Foreskin keratinocyte (primary cell): ENCODE measurements at places on chromosomes 2 and 18. TPM values are rescaled to one million over a fixed set of nuclear protein-coding genes. Genes with fewer than 3 reads are reported as not detected.

- no peak for DNase-seq
Observed at GRCh38 chr2:3617198-3617890, 22.4 kb downstream of the COLEC11 start.

DNA sequence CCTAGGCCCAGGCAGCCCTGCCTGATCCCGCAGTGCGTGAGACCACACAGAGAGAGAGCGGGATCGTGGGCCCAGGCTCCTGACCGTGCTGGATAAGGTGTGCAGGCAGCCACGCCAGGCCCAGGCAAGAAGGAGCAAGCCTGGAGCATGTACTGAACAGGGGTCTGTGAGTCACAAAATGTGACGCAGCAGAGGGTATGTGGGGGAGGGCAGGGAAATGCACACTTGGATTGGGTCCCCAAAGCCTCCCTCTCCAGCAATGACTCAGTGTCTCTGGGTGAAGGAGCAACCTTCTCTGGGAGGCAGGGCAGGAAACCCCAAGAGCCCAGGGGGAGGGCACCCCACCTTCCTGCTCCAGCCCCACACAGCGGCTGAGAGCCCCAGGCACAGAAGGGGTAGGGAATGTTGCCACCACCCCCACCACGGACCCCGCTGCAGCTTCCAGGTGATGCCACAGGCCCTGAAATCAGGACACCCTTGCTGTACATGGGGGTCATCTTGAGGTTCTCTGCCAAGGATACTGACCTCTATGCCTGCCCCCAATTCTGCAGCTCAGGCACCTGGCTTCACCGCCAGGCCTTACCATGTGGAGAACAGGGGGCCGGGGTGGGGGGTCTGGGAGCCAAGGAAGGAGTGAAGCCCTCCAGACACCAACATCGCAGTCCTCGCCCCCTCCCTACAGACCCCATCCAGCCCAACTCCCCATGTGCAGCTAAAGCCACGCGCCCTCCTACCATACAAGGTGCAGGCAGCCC, 1.3 kb upstream of the GPC1 start:
- DNase-seq, result peak; percentile 97

DNA sequence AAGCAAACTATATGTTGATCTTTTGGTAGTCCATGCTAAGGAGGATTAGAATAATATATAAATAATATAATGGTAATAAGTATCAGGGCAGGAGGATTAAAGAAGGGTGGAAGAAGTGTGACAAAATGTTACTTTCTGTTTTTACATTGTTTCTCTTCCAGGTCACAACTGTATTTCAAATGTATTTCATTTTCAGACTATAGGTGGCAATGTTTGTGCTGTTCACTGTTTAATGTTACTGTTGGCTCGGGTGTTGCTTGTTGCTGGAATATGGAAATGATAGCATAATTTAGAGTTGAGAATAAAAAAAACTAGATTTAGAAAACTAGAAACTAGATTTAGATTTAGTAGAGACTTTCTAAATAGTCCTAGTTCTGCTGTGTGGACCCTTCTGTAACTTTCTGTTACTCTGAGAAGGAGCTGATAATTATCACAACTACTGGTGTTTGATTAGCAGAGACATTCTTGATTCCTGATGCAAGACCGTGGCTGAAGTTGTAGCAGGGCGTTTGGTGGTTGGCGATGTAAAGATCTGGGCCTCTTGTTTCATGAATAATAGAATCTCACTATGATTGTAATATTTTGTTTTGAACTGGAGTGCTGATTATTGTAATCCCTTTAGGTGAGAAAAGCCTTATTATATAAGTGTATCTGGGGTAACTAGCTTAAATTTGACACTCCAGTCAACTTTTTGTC, 7.9 kb downstream of the NEDD4L start:
- DNase-seq, result peak; percentile 32

The RAMP1 gene
- 3.4 and 4.3 TPM in 2 replicates for total RNA-seq

The TRIM43B gene
- not detected in 2 replicates for total RNA-seq

The ITGB1BP1 gene
- 75.7 and 90.2 TPM in 2 replicates for total RNA-seq

The FOXD4L1 gene
- 0.03 and 0.11 TPM in 2 replicates for total RNA-seq

The SP3 gene
- total RNA-seq, result 63.9 and 64.1 TPM in 2 replicates
